ENCODE measurements at places on chromosomes 16 and 17.

DNA sequence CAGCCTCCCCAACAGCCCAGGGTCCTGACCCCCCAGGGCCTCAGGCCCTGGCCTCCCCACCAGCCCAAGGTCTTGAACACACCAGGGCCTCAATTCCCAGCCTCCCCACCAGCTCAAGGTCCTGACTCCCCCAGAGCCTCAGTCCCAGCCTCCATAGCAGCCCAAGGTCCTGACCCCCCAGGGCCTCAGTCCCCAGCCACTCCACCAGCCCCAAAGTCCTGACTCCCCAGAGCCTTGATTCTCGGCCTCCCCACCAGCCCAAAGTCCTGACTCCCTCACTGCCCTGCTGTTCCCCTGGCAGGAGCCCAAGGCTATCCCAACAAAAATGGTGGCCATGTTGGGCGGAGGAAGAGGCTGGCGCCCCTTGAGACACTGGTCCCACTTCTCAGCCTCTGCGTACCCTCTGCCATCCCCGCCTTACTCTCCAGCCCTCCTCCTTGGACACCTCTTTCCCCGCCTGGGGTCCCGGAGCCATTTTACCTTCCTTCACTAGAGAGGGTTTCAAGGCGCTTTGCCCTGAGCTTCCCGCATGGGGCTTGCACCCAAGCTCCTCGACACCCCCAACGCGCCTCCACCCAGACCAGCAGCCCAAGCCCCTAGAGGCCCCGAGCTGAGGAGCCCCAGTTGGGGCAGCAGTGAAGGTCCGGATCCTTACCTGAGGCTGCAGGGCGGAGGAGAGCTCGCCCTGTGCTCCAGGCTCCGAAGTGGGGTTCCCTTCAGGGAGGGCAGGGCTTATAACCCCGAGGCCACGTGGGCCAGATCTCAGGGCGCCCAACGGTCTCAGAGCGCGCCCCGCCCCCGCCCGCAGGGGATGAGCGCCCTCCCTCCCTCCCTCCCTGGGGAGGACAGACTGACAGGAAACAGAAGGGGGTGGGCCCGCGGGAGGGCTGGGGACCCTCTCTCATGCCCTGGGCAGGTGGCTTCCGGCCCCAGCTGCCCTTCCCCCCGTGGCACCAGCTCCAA, 3.5 kb upstream of the TSPOAP1 start:
- DNase-seq: peak; percentile 91

DNA sequence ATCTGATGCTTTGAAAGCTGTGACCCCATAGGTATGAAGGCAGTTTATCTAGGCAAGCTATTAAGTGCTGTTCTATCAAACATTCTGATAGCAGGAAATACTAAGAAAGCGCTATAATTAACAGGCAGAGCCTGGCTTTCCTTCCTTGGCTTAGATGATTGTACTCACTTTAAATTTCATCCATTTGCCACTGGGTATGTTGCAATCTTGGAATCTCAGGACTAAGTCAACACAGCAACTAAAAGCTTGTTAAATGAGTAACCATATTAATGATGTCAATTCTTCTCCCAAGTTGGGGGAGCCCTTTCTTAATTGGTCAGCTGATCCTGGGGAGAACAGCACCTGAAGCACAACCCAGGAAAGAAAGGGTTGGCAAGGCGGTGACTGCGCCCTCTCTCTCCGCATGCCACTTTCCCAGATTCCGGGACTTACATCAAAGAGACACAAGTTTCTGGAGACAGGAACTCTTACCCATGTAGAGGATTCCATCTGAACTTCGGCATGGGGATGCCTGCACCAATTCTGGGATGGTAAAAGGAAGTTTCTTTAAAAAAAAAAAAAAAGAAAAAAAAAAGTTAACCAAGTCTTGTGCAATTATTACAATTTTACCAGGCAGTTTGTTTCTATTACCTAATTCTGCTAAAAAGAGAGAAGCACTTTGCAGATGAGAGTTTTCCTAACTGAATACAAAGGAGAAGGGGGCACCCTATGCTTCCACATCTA, 54.4 kb upstream of the ICAM2 start:
- no peak for DNase-seq

- DNase-seq: no peak
These were observed 129.3 kb upstream of the KCNJ16 start for GRCh38 chr17:69945698-69946185.

DNA sequence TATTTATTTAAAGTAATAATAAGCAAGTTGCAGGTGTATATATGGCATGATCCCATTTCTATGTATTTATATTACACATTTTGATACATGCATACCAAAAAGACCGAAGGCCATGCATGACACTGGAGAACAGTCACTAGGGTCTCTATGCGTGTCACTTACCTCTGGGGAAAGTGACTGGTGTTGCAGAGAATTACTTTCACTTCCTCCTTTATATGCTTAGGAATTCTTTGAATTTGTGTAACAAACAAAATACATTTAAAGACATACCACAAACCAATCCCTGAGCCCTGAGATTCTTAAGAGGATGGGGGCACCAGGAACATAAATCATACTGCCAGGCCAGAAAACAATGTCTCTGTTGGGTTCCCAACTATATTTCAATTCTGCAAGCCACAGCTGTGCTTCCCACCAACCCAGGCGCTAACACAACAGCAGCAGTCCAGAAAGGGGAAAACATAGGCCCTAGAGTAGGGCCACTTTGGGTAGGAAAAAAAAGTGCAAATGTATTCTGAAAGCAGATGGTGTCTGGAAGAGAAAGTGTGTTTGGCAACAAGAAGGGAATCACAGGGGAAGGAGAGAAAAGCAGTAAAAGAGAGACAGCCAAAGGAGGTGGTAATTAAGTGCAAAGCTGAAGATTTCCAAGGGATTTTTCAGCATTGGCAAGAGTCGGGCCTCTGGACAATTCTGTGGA, 24.5 kb upstream of the HYDIN start:
- no peak for DNase-seq

DNA sequence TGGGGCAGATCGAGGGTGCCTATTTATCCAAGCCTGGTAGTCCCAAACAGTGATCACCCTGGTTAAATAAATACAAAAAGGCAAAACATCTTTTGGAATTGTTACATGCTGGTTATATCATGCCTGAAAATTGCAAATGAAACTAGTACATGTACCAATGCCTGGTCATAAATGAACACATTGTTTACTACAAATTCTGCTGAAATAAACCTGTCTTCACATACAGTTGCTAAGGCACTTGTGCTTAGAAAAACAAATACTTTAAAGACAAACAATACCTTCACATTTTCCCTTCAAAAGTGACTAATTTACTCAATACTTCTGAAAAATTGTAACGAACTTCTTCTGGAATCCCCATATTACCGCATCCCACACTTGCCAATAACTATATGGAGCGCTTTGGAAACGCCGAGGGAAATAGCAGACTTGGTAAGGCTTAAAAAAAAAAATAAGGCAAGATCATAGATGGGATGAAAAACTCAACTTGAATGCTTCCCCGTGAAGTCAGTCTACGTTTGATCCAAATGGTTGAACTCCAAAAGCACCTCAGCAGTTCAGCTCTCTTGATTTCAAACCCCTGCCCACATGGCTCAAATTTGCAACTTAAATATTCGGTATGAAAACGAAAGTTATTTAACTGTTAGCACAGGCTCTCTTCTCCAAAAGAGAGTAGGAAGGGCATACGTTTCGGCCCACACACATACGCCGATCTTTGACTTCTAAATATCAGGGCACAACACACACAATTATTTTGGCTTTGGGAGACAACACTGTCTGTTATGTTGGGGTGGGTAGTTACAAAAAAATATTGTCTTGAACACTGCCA, 264.5 kb downstream of the NTN1 start:
- DNase-seq: no peak

DNA sequence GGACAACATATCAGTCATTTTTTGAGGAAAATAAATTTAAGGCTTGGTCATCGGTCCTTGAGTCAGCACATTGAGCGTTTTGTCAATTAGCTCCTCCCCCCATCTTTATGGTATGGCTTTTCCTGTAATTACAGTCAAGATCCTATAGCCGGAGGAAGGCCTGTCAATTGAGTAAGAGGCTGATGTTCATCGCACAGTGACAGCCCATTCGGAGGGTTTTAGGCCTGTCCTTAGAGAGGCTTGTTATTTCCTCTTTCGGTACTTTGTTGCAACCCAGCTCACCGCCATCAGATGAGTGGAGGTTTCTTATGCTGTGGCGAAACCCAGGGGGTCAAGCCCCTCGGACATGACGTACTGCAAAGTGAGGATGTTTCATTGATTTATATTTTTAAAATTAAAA, 395.2 kb downstream of the WWOX start:
- no peak for DNase-seq

DNA sequence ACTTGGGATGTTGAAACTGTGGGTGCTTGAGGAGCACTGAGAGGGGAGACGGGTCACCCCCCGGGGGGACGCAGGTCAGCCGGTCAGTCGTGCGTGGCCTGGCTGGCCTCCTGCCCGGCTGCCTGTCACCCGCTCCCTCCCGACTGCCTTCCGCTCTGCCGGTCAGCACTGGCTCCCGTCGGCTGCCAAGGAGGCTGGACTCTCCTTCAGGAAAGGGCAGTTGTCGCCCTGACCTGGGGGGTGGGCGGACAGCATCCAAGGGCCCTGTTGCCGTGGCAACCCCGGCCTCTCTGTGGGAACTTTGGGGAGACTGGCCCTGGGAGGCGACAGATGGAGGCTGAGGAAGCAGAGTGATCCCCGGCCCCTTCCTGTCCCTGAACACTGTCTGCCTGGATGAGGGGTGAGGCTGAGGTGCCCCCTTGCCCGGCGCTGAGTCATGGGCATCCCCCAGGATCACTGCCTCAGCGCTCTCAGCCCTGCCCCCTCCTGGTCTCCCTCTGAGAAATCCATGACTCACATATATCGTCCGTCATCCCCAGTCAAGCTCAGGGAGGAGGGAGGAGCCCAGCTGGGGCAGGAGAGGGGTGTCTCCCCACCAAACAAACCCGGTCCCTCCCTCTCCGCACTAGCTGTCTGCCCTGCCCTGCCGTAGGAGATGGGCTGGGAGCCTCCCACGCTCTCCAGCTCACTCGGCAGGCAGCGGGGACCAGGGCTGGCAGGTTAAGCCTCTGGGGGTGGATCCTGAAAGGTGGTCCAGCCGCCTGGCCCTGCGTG, at the start of gene ADGRG1:
Gene ADGRG1 (plus strand): TSS at position 623 of the 774 bp plus-strand sequence. CDS start 21,658 bp downstream, outside the sequence.
- DNase-seq: peak; percentile 12

DNA sequence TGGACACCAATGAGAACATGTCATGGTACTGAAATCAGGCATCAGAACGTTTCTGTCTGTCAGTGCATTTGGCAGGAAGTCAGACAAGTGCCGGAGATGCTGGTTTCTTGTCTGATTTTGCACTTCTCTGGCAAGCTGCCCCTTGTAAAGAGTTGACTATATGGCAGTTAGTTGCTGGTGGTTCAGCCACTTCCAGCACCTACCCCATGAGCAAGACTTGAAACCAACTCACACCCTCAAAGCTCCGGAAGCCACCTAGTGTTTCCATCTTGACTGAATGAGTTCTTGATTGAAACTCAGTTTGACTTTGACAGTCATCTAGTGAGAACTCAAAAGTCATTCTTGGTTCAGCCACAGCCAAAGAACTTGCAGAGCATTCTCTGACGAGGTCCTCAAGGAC, 225.1 kb downstream of the SPECC1 start:
- no peak for DNase-seq

DNA sequence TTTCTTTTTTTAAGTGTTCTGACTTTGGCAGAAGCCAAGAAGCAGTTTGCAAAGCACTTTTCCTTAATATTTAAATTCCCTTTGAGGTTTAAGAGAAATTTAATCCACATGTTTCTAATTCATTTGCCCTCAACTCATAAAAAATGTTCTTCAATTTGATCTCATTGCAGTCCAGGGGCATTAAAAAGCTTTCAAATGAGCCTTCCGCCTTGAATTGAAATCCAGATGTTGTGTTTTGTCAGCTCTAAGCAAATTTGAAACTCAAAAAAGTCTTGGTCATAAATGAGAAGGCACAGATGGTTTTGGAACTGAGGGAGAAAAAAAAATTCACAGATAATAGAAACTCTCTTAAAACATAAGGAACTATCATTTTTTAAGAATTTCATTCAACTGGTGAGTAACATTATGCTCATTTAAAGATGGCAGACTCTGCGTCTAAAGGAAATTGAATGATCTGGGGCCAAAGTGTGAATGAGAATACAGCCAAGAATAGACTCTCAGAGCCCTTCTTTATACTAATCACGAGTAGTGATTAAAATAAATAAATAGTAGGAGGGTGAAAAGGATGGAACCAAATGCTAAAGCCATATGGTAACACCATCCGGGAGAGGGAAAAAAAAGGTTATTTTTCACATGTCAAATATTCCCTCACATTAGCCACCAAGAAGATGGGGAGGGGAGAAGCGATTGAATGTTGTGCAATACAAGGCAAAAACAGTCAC, 1304.7 kb downstream of the CDH8 start:
- DNase-seq: no peak

DNA sequence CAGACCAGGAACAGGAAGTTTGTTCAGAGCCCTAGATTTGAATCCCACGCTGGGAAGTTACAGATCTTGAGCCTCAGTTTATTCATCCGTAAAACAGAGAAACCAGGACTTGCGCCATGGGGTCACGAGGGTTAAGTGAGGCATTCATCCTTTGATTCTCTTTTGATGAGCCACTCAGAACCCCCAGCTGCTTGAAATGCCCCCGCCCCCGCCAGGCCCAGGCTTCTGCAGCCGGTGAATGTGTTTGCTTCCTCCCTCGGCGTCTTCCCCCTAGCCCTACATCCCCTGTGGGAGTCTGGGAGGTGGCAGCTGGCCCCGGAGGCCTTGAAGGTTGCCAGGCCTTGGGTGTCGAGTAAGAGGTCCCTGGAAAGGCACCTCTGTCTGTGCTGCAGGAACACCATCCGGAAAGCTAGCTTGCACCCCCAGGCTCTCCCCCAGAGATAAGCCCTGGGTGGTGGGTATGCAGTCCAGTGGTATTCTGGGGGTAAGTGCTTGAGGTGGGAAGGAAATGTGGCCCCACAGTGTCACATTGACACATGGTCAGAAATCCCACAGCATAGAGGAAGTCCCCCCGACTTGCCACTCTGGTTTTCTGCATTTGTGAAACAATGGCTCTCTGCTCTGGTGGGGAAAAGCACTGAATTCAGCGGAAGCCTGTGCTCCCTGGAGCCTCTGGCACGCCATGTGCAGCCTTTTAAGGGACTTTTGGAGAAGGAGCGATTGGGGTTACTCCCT, 14.9 kb downstream of the IRF8 start:
- no peak for DNase-seq

All from activated T-cell treated with anti-CD3 and anti-CD28 coated beads for 4 hours (primary cell).